HT1080 (cell line): ENCODE measurements at places on chromosomes 5 and 9. TPM values are rescaled to one million over a fixed set of nuclear protein-coding genes. Genes with fewer than 3 reads are reported as not detected.

The EPB41L4A gene
- 0.30 TPM in 1 of 2 replicates, not detected in the other for total RNA-seq

The IL6ST gene
- total RNA-seq: 65.5 and 65.6 TPM in 2 replicates

The DBH gene
- total RNA-seq: not detected in 2 replicates

The SLC6A7 gene
- 0.03 TPM in 1 of 2 replicates, not detected in the other for total RNA-seq

The CENPK gene
- total RNA-seq: 35.3 and 41.3 TPM in 2 replicates

The DAB2 gene
- 8.8 and 10.6 TPM in 2 replicates for total RNA-seq

The NUDT12 gene
- total RNA-seq: 12.8 and 15.0 TPM in 2 replicates

The IFNA13 gene
- total RNA-seq: not detected in 2 replicates

The PPP6C gene
- total RNA-seq: 27.0 and 32.2 TPM in 2 replicates

The CD74 gene
- total RNA-seq: 0.17 and 1.2 TPM in 2 replicates

The SPAAR gene
- 0.05 and 0.23 TPM in 2 replicates for total RNA-seq

The BNC2 gene
- 7.4 and 13.5 TPM in 2 replicates for total RNA-seq

The FABP6 gene
- total RNA-seq: 0.70 and 1.1 TPM in 2 replicates

The FOXI1 gene
- not detected in 2 replicates for total RNA-seq

The GALT gene
- 11.2 and 15.0 TPM in 2 replicates for total RNA-seq
